ENCODE measurements at places on chromosomes 6 and 20.

DNA sequence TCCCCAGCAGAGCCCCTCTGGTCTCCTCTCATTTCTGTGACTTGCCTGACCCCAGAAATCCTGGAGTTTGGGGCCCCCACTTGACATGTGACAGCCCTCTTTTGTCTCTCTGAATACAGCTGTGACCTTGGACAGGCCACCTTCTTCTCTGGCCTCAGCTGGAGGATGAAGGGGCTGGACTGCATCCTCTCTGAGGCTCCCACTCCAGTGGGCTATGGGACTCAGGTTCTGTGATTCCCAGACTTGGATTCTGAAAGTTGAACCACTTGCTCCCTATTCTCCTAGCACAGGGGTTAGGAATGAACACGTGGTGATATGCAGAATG lies 9.1 kb downstream of the BPIFB3 start:
- DNase-seq, result no peak

DNA sequence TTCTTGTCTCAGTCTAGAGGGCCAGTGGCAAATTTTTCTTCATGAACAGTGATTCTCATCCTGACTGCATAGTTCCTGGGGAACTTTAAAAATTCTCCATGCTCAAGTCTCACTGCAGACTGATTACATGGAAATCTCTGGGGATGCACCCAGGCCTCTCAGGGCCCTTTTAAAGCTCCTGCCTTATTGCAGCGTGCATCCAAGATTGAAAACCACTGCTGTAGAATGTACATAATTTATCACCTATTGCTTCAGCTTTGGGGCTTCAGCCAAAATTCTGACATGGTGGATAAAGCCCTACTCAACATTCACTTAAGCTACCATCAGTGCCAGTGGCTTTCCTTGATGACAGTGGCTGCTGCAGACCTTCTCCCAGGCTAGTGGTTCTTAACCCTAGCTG lies 143.8 kb downstream of the BTBD3 start:
- DNase-seq, result no peak

DNA sequence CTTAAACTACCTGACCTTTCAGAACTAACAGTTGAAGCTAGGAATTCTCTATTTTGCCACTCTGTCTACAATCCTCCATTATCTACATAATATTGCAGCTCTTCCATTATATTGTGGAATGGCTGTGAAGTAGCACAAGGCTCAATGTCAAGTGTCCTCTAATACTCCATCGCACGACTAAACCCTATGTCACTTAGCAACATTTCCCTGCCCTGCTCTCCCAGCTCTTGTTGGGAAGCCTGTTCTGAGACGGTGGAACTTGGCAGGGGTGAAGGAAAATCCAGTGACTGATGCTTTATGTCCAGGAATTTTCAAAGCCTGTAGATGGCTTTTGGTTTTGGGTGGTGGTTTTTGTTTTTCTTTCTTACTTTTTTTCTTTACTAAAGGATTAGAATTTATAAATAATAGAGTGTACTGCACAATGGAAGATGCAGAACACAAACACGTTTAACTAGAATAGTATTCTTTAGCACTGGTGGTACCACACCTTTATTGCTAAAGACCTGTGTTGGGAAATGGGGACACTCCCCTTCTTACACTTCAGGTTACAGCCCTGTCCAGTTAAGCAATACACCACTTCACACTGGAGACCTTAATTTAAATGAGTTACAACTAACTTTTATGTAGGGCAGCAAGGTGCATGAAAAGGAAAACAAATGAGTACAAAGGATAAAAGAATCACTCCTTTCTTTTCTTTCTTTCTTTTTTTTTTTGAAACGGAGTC lies 20.7 kb upstream of the AMD1 start:
- DNase-seq, result no peak

DNA sequence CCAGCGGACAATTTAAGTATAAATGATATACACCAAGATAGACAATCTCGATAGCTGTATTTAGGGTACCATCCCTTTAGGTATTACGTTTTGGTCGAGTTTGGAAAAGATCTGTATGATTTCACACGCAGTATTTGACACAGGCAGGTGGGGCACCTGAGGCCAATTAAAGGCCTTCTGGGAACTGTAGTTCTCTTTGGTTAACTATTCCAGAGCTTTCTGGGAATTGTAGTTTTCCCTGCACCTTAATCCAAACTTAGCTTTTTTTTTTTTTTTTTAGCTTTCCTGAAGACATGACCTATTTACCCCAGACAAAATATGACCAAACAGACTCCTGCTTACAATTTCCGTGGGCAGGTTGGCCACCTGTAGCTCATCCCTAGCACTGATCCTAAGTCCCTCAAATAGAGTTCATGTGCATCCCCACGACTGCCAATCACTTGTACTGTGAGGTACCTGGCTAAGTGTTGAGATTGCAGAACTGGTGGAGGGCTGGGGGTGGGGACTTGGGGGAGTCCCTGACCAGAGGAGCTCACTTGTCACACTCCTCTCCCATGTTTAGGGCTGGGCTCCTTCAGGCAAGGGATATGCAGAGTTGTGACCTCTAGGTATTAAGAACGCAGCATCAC lies 999 bp upstream of the EHMT2 start:
- no peak for DNase-seq

- no peak for DNase-seq
Observed at GRCh38 chr6:131183427-131184095, 48.3 kb downstream of the AKAP7 start.

DNA sequence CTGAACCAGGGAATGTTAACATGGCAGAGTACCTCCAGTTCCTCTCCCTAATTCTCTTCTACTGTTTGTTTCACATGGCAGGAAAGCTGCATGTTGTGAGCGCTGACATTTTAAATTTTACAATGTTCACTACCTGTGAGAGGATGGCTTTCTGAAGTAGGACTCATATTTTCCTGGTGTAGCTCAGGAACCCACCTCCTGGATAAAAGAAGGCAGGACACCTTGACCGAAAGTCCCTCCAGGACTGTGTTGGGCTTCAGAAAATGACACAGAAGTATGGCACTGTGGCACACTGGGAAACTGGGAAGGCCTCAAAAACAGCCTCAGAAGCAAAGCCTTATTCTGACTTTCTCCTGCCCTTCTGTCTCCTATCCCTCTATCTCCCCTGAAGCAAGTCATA lies 33.3 kb downstream of the PTPRK start:
- DNase-seq, result no peak

- DNase-seq, result no peak
Observed at GRCh38 chr6:138405816-138406413, 1.9 kb downstream of the HEBP2 start.

DNA sequence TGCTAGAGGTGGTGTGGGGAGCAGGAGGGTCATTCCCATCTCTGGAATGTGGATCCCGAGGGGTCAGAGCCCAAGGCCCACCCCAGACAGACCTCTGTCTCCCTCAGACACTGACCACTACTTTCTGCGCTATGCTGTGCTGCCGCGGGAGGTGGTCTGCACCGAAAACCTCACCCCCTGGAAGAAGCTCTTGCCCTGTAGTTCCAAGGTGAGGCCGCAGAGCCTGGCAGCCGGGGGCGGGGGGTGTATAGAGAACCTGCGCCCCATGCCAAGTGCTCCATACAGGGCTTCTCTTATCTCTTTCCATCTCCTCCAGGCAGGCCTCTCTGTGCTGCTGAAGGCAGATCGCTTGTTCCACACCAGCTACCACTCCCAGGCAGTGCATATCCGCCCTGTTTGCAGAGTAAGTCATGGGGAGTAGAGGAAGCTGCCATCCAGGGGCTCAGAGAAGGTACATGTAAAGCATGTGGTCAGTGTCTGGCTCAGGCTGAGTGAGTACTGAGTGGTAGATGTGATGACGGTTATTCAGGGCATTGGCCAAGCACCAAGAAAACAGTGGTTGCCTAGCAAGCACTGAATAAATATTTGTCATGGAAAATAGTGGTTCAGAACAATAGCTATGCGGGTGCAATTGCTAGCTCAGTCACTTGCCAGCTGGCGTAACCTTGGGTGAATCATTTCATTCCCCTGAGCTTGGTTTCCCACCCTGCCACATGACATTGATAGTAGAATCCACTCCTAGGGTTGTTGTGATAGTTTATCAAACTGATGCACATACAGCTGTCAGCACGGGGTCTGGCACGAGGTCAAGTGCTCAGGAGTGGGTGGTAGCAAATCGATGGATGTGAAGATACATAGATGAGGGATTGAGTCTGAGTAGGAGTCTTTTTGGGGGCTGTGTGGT lies 3.5 kb downstream of the PIGT start:
- DNase-seq, result no peak

DNA sequence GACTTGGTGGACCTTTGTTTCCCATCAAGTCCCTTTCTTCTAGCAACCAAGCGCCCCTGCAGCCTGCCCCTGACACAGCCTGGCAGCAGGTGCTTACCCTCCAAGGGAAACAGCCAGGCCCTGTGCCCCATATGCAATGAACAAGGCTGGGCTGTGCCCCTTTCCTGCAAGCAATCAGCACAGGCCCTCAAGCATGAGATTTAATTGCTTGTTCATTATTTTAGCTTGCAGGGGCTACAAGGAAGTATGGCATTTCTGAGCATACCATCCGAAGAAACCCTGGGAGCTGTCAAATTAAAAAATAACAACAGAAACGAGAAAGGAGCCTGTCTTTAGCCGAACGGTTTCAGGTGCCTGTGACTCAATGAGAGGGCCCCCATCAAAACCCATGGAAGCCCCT lies 522.9 kb upstream of the ARID1B start:
- DNase-seq, result no peak

DNA sequence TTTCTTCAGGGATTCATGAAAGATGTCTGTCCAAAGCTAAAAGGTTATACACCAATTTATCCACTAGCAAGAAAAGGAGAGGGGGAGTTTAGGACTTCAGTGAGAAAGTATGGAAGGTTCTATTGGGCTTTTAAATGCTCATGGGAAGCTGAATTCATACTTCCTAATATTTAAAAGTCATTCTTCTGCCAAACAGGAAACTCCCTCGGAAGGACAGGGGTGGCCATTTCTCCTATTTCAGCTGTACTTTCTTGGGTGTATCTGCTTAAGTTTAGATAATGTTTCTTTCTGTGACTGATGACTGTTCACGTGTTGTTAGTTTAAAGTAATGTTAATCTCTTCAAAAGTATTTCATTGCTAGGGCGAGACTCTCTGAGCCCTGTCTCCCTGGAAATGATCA lies 80.5 kb upstream of the IFNGR1 start:
- no peak for DNase-seq

DNA sequence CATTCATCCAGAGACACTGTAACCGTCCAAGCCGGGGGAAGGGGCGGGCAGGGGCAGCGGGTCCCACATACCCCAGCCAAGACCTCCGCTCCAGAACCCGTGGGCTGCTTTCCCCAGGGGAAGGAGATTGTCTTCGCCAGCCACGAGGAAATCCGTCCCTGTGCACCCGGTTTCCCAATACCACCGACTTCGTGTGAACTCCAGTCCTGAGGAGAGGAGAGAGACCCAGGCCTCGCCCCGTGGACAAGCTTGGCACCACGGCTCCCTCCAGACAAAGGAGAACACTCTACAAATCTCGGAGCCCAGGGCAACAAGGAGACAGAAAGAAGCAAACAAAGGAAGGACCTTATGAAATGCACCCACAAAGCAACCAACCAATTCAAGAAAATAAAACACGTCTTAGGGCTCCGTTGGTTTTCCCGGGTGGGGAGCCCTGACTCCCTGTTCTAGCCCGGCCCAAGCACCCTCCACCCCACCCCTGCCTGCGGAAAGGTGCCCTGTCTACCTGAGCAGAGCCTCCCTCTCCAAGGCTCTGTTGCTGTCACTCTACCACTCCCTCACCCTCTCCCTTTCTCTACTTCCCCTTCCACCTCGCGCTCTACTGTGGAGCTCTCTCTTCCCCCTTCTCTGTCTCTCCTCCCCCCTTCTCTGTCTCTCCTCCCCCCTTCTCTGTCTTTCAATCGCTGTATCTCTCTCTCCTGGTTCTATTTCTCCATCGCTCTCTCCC lies 1382.8 kb upstream of the DEFB115 start:
- DNase-seq, result no peak

DNA sequence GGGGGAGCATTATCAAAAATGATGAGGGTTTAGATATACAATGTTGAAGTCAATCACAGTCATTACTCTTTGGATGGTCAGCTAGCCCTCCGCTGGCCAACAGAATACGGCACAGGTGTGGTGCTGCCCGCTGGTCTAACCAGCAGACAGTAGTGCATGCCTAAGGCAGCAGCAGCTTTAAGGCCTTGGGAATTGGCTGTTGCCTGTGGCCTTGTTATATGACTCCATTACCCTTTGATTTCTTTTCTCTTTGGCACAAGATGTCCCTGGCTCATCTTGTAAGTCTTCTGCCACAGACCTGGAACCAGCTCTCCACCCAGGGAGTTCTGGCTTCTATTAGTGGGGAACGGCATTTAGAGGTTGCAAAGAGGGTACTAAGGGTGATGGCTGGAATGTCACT lies 110.2 kb downstream of the WDR27 start:
- DNase-seq, result no peak

GRCh38 chr20:53088786-53089185 lies 116.6 kb downstream of the TSHZ2 start:
- DNase-seq, result no peak

DNA sequence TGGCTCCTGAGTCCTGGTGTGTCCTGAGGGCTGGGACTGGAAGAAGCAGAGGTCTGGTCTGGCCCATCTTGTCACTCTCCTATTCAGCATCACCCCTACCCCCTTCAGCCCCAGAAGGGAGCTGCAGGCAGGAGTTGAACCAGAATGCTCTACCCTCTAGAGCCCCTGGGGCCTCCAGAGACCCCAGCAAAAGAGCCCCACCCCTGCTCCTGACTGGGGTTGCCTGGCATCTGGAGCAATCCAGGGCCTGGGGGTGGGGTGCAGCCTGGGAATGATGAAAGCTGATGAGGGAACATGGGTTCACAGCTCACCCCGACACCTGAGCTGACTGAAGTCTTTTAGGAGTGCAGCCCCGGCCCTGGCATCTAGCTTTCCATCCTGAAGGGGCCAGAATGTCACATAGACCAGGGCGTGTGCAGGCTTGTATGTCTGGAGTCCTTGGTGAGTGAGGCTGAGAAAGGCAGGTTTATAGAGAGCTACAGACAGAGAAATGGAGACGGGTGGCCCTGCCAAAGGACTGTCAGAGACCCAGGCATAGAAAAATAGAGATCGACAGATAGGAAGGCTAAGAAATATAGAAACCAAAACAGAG lies 12.2 kb downstream of the FGD2 start:
- DNase-seq, result no peak

- DNase-seq, result no peak
Observed at GRCh38 chr6:42078386-42078785, 28.1 kb downstream of the TAF8 start.

GRCh38 chr6:38725414-38726183 lies 10.5 kb downstream of the DNAH8 start:
- no peak for DNase-seq

- no peak for DNase-seq
Observed at GRCh38 chr6:108883172-108883571, 35.0 kb downstream of the ARMC2 start.

GRCh38 chr6:111938710-111939109 lies 65.5 kb upstream of the FYN start:
- DNase-seq, result no peak

DNA sequence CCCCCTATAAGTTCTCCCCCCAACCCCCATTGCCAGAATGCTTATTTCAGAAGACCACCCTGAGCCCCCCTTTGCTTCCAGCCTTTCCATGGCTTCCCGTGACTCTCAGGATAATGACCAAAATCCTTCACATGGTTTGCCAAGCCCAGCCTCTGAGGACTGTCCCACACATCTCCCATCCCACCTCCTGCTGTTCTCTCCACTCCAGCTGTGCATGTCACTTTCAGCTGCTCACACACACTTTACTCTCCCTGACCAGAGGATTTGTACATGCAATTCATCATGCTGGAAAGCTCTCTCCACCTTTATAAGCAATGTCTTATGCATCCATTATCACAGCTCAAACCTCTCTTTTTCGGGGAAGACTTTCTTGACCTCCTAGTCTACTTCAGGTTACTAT lies 164.2 kb downstream of the PRL start:
- no peak for DNase-seq

GRCh38 chr6:18509871-18510643 lies 122.9 kb downstream of the RNF144B start:
- DNase-seq, result no peak

- DNase-seq, result peak; percentile 66
Observed at GRCh38 chr6:110875548-110876169, 1.1 kb downstream of the AMD1 start.

Measured in activated T-cell treated with anti-CD3 and anti-CD28 coated beads, Interleukin-2, amount 50 U/mL, for 4 hours (primary cell).